ENCODE measurements at places on chromosomes 6 and 20.

DNA sequence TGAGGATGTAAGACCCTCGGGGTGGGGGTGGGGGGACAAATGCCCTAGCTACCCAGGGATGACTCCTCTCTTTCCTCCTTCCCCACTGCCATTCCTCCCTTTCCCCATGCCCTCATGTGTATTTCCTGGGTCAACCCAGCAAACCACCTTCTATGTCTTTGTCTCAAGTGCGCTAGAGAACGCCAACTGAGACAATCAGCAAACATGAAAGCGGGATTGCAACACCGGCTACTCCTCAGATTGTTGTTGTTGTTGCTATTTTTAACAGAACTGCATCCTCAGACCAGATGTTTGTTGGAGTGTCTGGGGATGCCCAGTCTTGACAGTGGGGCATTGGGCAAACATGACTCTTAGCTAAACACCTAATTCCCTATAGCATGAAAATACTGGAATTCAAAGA is 39.3 kb upstream of the HIVEP1 start:
- DNase-seq = no peak

- no peak for DNase-seq
Observed at GRCh38 chr6:127302728-127303660, 36.3 kb downstream of the RNF146 start.

DNA sequence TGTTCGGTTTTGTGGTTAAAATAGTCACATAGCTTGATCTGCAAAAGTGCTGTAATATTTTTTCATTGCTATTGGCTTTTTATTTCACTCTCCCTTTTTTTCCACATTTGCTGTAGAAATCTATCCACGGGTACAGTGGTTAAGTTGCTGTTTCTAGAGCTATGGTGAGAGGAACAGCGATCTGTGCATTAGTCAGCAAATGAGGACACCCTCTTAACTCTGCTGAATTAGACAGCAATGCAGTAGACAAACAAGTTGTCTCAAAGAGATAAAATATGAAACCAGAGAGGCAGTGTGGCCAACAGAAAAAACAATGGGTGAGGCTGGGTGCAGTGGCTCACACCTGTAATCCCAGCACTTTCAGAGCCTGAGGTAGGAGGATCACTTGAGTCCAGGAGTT is 17.6 kb upstream of the SYNJ2 start:
- DNase-seq = no peak

DNA sequence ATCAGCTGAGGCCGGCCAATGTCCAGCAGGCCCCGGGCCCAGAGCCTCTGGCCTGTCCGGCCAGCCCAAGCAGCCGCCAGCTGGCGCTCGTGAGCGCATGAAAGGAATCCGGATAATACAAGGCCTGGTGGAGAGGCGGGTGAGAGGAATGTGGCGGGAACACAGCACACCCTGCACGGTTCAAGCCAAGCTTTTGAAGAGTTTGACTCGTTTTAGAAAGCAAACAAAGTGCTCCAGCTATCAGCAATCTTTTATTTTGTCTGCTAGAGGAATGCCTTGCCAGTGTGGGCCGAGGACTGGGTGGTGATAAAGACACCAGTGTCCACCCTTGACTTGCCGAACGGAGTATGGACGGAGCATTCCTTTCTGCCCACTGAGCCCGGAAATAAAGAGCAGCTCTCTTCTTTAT is 9.3 kb upstream of the NEDD9 start:
- peak; percentile 81 for DNase-seq

GRCh38 chr20:45064812-45065211 is 36.1 kb downstream of the KCNS1 start:
- no peak for DNase-seq

DNA sequence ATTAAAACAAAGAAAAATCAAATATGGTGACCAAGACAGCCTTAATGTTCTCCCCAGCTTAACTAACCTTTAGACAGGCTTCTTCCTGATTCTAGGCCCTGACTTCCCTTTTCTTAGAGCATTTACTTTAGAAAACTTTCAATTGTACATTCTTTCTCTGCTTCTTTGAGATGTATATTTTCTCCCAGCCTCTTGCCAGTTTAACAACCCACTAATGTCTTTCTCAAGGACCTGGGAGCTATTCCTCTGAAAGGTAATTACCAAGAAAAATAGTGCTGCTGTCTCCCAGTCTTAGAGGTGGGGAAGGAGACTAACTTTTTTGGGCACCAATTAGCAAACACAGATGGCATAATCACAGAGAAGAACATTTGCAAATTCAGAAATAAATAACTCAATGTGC is 62.8 kb upstream of the KCNQ5 start:
- DNase-seq = no peak

- DNase-seq = no peak
Observed at GRCh38 chr20:965956-966355, 36.2 kb downstream of the RSPO4 start.

GRCh38 chr20:57074386-57074785 is 192.1 kb downstream of the BMP7 start:
- no peak for DNase-seq

- DNase-seq = no peak
Observed at GRCh38 chr6:39092124-39092523, 22.9 kb downstream of the SAYSD1 start.

DNA sequence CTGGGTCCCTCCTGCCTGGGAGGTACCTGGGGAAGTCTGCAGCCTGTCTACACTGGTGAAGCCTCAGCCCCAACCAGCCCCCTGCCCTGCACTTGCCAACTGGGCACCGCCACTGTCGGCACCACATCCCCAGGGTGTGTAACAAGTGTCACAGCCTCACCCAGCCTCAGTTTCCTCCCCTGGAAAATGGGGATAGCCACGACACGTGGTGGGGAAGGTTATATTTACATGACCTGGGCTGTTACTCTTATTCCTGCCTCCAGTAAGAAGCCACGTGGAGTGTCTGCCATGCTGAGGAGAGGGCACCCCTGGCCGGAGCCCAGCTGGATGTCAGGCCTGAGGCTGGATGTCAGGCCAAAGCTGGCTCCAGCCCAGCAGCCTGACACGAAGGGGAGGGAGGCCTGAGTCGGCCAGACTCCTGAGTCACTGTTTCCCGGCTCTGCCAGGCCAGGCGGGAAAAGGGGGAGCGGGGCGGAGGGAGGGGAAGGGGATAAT is 44.9 kb downstream of the SNAI1 start:
- peak; percentile 94 for DNase-seq

DNA sequence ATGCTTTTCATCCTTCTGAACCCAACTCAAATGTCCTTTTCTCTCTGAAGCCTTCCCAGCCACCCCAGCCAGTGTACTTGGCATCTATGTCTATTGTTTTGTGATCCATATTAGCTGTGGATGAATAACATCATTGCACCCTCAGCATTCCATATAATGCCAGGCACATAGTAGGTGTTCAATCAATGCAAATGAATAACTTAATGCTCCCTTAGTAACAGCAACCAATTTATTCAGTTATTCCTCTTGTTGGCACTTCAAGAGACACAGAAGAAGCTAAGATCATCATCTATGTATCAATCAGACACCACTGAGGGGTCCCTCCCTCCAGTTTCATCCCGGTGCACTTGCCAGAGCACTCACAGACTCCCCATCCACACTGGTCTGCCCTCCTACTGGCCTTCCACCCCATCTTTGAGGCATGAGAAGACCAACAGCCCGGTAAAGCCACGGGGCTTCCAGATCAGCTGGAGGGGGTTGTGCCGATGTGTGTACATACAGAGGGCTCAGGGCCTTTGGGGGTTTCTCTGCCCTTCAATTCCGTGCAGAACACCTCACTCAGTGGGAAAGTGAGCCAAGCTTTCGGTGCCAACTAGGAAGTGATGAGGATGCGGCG is 2.4 kb upstream of the TAF8 start:
- no peak for DNase-seq

DNA sequence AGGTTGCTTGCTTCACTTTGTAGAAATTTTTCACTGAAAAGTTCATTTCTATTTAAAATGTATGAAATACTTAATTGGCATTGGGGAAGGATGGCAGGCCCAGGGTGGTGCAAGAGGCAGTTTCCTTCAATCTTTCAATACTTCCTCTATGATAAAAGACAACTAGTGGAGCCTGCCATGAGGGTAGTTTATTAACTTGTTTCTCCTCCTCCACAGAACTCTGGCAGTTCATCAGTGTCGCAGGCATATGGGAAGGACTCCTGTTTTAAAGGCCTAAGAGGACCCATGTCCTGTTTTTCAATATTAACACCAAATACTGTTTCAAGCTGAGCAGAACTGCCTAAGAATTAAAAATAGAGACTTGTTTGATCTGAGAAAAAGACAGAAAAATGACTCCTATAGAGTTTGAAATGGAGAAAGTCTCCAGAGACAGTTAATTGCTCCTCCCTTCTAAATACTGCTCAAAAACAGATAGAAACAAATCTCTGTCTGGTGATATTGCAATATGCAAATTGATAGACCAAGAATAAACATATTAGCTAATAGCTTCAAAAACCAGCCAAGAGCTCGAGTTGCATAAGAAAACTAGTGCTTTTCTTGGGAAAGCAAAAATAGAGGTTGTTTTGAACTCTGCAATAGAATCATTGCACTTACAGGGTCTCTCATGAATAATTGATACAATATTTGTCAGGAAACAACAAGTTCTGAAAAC is 665.7 kb upstream of the SLC35B3 start:
- DNase-seq = no peak

- DNase-seq = no peak
Observed at GRCh38 chr6:164398647-164399046, 910.8 kb downstream of the C6orf118 start.

DNA sequence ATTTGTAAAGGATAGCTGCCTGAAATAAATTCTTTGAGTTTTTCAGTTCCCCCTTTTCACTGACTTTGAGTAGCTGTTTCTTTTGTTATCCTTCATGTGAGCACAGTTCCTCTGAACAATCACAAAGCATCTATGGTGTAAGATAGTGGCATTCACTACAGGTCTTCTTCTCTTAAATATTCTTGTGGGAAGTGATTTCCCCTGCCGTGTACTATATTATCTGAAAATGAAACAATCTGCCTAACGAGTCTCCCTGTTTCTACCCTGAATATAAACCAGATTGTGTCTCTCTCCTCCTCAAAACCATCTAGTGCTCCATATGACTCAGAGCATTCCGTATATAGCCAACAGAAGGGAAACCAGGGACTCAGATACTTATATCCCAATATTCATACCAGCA is 380.1 kb upstream of the SOX4 start:
- no peak for DNase-seq

DNA sequence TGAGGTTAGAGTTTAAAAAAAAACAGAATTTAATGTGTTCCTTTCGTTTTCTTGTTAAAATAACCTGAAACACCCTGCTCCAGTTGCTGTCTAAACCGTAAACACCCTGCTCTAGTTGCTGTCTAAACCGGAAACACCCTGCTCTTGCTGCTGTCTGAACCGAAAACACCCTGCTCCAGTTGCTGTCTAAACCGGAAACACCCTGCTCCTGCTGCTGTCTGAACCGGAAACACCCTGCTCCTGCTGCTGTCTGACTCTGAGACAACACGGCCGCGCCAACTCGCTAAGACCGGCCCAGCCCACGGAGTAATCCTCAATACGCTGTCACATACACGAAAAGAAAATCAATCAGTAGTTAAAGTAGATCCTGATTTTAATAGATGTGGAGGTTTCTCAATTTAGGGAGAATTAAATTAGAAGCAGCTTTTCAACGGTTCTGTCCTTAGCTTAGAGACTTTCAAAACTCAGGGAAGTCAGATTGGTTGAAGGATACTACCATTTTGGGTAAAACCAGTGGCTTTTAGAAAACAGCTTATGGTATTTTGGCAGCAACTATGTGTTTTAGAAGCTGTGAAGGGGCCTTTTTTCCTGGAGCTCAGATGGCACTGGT is 98.3 kb downstream of the RAMACL start:
- peak; percentile 73 for DNase-seq

DNA sequence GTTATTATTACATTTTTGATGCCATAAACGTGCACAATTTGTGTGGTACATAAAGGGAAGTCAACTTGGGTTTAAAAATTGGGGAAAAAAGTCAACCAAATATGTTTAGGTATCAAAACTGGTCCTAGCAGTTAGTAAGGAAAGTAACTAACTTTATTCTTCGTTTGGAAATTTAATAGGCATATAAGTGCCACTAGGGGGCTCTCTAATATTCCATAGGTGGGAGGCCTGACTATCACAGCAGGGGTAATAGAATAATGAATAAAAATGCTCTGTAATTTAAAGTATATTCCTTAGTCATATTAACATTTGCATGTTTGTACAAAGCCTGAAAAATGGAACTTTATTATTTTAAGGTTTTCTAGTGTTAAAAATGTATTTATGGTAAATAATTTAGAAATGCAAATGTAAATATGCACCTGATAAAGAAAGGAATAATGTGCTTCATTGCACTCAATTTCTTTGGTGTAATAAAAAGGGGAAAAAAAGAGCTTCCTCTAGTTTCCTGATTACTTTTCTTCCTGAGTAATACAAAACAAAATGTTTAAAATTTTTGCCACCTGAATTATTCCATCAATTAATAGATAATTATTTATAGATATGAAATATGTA is 125.7 kb upstream of the HDAC2 start:
- no peak for DNase-seq

GRCh38 chr6:165876588-165876987 is 213.5 kb upstream of the PDE10A start:
- peak; percentile 61 for DNase-seq

DNA sequence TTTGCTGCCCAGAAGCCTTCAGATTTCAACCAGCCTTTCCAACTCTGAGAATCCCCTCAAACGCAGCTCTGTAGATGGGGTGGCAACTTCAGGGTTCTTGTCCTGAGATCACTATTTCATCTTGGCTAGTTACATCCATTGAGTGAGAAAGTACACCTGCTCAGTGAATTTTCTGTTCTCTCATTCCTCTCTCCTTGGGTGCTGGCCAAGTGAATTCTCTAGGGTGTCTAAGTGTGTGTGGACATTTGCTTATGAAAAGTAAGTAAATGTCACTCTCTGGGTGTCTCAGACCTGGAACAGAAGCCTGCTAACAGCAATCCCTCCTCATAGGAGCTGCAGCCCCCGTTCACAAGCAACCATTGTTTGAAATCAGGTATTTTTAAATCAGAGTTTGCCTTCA is 3.8 kb downstream of the RIN2 start:
- no peak for DNase-seq

DNA sequence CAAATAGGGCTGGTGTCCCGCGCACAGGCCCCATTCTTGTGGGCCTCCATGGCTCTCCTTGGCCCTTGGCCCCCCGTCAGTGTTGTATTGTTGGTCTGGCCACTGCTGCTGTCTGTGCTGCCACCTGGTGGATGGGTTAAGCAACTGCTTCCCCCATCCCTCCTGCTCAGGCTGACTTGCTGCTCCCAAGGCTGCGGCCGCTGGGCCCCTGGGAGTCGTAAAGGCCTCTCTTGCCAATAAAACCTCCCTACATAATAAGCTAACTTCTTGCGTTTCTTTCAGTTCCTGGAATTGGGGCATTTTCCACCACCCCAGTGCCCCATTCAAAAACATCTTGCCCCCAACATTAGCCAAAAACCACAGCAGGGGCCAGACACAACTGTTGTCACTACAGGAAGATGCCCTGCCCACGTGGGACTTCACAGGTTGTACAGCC is 27.1 kb downstream of the CD83 start:
- peak; percentile 31 for DNase-seq

GRCh38 chr6:73309785-73310502 is 44.1 kb downstream of the DPPA5 start:
- DNase-seq = peak; percentile 39

GRCh38 chr20:41483553-41483930 is 116.9 kb upstream of the EMILIN3 start:
- DNase-seq = no peak
